Muscle of leg (tissue), 16 donors: ENCODE measurements at places on chromosomes 11 and 22. TPM values are rescaled to one million over a fixed set of nuclear protein-coding genes. Genes with fewer than 3 reads are reported as not detected.

DNA sequence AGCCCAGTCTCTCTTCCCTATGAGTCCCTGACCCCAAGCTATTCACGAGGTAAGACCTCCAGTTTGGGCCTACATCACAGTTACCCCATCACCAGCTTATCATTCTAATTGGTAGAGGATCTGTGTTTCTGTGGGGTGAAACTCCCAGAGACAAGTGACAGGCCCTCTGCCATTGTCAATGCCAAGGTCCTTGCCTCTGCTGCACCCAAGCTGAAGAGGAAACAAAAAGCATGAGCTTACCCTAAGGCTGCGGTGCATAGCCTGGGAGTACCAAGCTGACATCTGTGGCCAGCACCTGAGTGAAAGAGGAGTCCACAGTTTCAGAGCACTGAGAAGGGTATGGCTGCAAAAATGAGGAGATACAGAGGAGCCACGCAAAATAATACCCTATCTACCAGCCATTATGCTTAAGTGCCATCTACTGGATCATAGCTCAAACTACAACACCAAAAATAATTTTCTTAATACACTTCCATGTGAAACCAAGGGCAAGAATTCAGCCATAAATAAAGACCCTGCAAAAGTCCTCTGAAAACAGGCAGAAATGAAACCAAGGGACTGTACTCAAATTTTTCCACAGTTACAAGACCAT, 62.3 kb upstream of the ANO5 start:
- DNase-seq = peak; percentile 28

DNA sequence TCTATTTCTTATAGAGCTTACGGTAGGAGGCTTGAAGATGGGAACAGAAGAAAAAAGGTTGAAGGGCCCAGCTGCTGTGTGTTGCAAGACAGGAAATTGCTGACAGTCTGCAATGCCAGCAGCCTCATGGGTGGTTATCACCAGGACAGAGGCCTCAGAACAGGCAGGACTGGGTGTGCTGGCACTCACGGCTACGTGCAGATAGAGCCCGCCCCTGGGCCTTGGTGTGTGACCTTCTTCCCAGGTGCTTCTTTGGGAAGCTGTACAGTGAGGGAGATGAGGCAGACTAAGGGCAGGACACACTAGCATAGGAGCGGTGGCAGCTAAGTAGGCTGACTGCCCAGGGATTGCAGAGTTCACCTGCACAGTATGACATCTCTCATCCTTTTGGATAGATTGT, 12.6 kb downstream of the PRAME start:
- DNase-seq = no peak

DNA sequence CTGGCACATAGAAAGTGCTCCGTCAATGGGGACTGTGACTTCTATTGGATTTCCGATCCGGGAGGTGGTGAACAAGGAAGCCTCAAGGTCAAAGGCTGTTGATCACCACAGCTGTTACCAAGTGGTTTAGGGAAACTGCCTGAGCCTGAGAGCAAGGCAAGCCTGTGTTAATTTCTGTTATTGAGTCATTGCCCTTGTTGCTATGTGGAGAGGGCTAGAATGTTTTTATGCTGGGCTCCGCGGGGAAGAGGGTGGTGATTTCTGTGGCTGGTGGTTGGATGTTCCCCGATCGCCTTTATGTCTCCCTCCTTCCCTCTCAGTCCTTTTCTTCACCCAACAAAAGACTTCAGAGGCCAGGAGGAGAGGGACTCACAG, 108.5 kb upstream of the ALX4 start:
- DNase-seq = no peak

- no peak for DNase-seq
These were observed 164.3 kb downstream of the GUCY1A2 start for GRCh38 chr11:106853850-106854401.

DNA sequence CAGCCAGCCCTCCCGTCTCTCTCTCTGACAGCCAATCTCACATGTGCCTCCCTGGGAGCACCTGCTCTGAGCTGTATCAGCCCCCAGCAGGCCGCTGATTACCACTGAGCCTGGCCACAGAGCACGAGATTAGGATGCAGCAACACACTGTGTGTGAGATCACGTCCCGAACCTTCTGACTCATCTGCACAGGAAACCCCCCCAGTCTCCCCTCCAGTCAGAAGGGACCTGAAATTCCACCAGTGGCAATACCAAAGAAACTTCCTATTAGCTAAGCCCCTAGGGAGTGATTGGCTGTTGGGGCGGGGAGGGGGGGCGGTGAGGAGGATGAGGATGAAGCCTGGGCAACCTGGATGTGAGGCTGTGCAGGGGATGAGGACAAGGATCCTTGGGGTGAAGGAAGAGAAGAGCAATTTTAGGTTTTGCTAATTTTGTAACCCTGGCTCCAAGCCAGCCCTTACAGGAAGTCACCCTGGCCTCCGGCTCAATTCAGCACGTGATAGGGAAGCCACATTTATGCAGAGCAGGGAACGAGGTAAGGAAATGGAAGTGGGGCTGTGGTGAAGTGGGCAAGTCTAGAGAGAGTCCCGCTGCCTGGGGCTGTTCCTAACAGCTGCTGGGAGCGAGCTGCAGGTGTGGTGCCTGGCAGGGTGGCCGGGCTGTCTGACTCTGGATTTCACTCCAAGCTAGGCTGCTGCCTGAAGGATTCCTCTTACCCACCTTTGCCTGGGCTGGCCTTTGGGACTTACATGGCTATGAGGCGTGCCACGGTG, 1.9 kb downstream of the SLC43A3 start:
- peak; percentile 82 for DNase-seq

The ANO5 gene
- 14.3 TPM for total RNA-seq

The OTOG gene
- total RNA-seq = under 0.01 TPM

- DNase-seq = peak; percentile 77
These were observed 71.5 kb upstream of the TTC12 start for GRCh38 chr11:113242767-113243397.

- peak; percentile 46 for DNase-seq
These were observed 85.2 kb upstream of the ARHGAP20 start for GRCh38 chr11:110797453-110797852.

The NLRP10 gene
- total RNA-seq = not detected
